ENCODE measurements at places on chromosomes 3 and 15.

DNA sequence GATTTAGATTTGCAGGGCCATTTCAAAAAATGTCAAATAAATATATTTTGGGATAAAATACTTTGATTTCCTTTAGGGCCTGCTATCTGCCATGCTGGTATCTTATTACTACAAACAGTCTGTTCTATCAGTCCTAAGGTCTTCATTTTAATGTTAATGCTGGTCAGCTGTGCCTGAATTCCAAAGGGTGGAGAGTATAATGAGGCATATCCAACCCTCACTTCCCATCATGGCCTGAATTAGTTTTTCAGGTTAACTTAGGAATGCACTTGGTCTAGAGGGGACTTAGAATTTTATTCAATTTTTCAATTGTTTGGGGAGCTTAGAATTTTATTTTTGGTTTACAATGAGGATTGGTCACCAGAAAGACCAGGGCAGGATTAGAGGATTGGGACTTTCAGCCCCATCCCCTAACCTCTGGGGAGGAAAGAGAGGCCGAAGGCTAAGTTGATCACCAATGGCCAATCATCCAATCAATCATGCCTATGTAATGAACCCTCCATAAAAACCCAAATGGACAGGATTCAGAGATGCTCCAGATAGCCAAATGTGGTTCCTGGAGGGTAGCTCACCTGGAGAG is 17.8 kb upstream of the CP start:
- no peak for DNase-seq

DNA sequence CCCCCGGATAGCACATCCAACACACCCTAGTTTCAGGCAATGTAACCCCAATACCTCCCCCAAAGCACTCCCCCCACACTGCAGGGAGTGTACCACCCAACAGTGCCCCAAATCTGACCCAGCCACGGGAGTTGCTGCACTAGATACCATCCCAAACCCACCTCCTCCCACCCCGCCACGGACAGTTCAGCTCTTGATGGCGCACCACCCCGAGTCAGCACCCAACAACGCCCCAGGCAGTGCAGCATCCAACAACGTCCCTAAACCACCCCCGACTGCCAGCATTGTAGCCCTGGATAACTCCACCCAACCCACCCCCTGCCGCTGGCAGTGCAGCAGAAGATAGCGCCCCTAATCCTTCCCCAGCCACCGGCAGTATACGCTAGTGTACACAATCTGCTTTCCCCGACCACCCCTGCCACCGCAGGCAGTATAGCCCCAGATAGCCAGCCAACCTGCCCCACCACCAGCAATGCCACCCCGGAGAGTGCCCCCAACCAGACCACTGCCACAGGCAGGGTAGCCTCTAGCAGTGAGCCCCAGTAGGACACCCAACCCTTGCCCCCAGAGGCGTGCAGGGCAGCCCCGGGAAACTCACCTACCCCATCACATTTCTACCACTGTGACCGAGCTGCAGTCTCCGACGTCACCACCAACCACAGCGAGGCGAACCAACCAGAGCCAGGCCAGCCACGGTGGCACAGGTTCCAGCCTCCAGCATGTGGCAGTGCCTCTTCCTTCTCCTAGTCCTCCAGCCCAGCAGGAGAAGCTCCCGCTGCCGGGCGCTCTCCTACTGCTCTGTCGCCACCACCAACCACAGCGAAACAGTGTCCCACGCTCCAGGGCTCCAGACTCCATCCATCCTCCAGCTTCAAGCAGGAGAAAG is 178.1 kb downstream of the POTEB3 start:
- no peak for DNase-seq

GRCh38 chr3:128327606-128328031 is 139.1 kb downstream of the DNAJB8 start:
- no peak for DNase-seq

- no peak for DNase-seq
These were observed 38.3 kb upstream of the TM4SF4 start for GRCh38 chr3:149435996-149436885.

DNA sequence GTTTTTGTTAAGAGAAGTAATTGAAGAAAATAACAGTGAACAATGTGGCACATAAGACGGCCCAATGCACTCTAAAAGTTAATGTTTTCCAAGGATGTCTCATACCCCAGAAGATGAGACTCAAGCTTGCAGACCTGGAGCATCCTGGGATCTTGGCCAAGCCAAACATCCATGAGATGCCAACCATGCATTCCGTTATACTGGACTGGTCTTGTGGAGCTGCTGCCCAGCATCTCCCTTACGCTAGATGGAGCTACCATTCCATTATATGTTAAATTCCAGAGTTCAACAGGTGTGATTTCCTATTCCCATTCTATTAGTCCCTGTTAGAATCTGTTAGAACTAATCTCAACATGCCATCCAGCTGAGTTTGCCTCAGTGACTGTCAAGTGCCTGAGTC is 181.8 kb downstream of the PDCD6IP start:
- no peak for DNase-seq

DNA sequence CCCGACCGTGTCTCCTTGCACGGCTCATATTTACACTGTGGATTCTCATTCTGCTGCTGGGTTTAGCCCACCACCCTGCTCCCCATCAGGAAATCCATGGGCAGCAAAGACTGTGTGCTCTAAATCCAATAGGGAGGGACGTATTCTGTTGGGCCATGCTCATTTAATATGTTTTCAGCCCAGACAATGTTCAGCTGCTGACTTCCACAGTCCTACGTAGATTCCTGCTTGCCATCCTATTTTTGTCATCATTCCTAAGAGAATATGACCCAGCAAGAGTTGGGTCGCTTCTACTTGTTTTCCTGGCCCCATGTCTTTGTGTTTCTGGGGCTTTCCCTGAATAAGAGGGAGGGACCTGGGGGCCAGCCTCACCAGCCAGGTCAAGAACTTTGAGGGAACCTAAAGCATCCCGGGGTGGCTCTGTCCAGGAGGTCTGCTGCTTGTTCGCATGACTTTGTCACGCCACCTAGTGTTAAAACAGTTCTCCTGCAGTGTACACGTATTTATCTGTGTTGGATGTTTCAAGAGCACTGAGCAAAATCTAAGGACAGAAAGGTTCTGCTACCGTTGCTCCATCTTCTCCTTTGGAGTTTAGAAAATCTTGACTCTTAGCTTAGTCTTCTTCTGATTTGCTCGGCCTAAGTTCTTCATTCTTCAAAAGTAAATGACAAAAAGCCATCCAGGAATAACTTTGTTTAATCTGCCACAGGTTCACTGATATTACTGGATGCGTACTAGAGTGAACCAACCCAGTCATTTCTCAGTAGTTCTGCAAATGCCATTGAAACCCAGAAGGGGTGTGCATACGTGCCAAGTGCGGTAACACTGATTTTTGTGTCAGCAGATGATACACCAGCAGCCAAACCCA is 79.8 kb upstream of the NR2E3 start:
- DNase-seq, result peak; percentile 38

DNA sequence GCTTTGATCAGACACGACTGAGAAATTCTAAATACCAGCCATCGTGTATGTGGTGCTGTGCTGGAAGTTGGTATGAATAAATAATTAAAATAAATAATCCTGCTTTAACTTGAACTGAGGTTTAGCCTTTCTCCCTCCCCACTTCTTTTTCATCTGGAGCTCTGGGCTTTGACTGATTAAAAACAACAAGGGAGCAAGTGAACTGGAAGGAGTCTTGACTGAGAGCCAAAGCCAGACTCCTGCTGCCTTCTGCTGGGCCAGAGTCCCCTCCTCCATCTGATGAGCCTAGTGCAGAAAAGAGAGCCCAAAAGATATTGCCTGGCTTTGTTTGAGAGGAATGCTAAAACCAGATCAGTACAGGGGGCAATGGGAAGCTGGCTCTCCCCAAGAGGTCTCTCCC is 96.0 kb downstream of the CCNL1 start:
- no peak for DNase-seq

DNA sequence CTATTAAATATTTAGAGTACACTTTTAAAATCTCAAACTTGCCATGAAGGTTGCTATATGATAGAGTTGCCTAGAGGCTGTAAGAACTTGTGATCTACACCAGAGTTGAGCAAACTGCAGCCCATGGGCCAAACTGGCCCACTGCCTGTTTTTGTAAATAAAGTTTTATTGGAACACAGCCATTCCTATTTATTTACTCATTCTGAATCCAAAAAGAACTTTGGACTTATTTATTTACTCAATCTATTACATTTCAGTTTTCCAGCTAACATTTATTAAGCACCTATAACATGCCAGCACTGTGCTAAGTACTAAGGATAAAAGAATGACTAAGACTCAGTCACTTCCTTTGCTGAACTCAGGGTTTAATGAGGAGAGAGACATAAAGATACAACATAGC is 403.6 kb downstream of the ERC2 start:
- DNase-seq, result no peak

GRCh38 chr15:49742381-49742780 is 121.5 kb downstream of the DTWD1 start:
- no peak for DNase-seq
